ENCODE measurements at places on chromosomes 12 and 14.

DNA sequence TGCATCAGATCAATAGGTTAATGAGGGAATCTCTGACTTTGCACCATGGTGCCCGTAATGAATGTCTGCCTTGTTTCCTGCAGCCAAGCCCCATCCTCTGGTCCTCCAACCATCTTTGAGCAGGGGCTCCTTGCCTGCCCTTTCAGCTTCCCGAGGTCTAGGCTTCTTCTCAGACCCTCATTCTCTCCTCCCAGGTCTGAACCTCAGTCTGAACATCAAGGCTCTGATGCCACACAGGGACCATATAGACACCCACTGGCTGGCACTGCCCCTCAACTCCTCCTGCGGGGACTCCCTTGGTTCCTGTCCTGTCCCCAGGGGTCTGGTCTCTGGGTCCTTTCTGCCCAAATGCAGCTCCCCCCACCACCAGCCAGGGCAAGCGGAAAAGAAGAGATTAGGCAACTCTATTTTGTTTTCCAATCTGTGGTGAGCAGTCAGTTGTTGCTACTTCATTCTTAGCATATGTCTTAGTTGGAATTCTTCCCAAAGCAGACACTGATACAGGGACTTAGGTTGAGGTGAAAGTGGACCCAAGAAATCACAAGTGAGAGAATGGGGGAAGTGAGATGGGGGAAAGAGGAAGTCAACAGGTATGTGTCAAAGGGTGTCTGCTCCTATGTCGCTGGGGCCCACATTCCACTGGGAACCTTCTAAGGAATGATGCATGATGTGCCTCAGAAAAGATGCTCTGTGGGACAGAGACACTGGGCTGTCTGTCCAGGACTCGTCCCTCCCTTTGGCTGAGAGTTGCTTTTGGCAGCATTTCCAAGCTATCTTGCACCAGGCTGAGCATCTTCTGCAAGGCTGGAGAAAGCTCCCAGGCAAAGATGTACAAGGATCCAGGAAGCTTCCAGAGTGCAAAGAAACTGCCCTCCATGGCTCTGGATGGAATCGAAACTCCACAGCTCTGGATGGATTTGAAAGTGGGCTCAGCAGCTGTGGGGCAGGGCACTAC, 1096.5 kb upstream of the TMEM132C start:
- DNase-seq = no peak

DNA sequence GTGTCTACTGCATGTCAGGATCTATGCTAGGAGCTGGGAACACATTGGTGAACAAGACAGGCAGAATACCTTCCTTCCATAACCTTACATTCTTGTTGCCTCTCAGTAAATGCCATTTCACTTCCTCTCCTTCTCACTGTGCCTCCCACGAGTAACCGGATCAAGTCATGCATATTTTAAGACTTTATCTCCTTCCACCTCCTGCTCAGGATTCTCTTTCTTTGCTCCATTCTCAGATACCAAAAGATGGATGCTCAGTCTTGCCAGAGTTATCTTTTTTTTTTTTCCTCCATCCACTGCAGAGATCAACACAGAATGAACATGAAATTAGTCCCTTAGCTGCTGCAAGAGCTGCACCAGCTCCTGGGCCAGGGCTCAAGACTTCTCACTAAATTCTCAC, 20.0 kb upstream of the APPL2 start:
- DNase-seq = no peak

- no peak for DNase-seq
Measured at GRCh38 chr12:96112733-96113132, 77.3 kb upstream of the LTA4H start.

GRCh38 chr14:35895256-35895655, 69.1 kb downstream of the BRMS1L start:
- DNase-seq = no peak

DNA sequence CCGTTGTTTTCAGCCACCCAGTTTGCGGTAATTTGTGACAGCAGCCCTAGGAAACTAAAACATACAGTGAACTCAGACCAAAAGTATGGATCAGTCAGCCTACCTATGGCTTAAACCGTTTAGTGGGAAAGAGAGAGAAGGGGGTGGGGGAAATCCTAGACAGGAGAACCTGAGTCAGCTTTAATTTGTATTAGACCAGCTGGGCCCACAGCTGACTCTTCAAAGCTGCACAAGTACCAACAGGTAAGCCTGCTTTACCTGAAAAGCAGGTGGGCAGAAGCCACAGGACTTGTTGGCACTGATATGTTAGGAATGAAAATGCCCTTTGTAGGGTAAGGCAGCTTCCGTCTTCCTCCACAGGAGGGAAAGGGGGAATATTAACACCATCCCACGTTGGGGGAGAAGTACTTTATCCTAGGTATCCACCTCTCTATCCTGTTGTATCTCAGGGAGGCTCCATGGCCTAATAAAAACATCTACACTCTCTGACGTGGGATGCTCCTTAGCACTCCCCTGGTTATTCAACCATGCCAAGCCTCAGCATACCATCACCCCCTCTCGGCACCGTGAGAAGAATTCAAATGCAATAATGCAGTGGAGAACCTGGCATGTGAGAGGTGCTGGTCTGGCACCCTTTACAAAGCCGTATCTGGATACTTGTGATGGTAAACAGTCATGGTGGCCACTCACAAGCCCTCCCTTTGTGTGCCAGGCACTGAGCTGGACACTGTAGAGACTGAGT, 70.3 kb downstream of the STON2 start:
- DNase-seq = no peak

DNA sequence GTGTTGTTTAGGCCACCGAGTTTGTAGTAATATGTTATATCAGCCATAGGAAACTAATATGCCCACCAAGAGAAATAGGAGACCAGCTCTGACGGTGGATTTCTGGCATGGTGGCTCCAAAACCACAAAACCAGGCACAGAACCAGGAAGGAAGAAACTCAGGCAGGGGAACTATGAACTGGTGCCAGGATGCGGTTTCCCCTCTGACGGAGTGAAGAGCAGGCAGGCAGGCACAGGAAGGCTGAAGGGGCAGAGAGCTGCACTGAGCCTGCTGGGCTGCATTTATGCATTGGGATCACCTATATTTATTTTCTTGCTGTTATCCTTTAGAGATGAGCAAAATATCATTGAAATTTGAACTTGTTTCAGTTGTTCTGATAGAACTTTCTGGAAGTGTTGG, 479.4 kb downstream of the VRK1 start:
- no peak for DNase-seq

DNA sequence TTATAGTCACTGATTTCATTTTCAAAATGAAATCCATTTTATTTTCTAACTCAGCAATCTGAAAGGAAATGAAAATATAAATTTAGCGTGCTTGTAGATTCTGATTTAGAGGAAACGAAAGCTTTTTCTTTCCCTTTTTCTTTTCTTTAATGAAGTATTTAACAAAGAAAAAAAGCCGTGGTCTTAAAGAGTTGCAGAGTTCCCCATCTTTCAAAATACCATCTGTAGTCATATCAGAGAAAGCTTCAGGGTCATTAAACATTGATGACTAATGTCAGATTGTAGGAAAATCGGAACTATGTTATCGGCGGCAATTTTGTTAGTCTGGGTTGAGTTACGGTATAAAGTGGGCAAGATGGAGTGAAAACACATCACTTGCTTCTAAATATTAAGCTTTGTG, 32.3 kb downstream of the DRAM1 start:
- DNase-seq = no peak

GRCh38 chr12:65889144-65889880, 65.0 kb downstream of the HMGA2 start:
- no peak for DNase-seq

DNA sequence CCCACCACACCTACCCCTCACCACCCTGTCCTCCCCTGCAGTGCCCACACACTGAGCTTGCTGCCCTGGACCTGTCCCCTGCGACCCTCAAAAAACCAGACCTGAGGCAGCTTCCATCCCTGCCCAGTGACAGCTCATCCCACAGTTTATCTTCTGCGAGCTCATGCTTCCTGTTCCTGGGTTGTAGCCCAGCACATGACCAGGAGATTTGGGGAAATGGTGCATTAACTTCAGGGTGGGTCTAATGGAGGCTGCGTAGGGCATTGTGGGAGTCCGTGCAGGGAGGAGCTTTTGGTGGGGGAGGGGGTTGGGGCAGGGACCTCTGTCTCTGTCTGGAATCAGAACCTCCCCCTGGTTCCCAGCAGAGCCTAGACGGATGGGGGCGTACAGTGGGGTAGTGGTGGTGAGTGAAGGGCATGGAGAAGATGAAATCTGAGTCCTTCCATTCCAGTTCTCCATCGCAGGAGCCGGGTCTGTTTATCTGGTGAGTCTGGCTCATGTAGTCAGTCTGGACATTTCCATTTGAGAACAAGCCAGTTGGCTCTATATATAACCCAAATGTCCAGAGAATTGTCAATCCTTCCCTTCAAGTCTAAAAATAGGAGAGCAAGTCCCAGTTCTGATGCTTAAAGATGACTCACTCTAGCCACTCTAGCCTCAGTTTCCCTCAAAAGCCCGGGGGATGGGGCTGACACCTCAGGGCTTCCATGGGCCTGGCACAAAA, 270.9 kb downstream of the CACNA1C start:
- DNase-seq = no peak

Data from activated T-cell treated with anti-CD3 and anti-CD28 coated beads for 48 hours (primary cell).